ENCODE measurements at places on chromosomes 7 and 10.

- H3K27me3 ChIP-seq: no peaks in the 10 kb centered on the region
- no peak overlapping the region for H3K27ac ChIP-seq
- no peaks in the 10 kb centered on the region for H3K4me1 ChIP-seq
- H3K36me3 ChIP-seq: peaks cover 42% of the 10 kb centered on the region
- no peak overlapping the region for H3K4me3 ChIP-seq
Measured at GRCh38 chr7:152850420-152850819, 90.9 kb downstream of the ACTR3B start.

- H3K27me3 ChIP-seq: peaks cover 2% of the 10 kb centered on the region
- no peak overlapping the region for H3K4me3 ChIP-seq
- no peaks in the 10 kb centered on the region for H3K36me3 ChIP-seq
- no peak overlapping the region for H3K27ac ChIP-seq
- no peaks in the 10 kb centered on the region for H3K4me1 ChIP-seq
- no peak for DNase-seq
Measured at GRCh38 chr10:79910836-79911235, 38.1 kb downstream of the SFTPD start.

- no peaks in the 10 kb centered on the region for H3K4me1 ChIP-seq
- H3K27me3 ChIP-seq: no peaks in the 10 kb centered on the region
- H3K4me3 ChIP-seq: no peak overlapping the region
- H3K36me3 ChIP-seq: peaks cover 33% of the 10 kb centered on the region
Measured at GRCh38 chr10:27513451-27514191, 9.5 kb downstream of the RAB18 start.

DNA sequence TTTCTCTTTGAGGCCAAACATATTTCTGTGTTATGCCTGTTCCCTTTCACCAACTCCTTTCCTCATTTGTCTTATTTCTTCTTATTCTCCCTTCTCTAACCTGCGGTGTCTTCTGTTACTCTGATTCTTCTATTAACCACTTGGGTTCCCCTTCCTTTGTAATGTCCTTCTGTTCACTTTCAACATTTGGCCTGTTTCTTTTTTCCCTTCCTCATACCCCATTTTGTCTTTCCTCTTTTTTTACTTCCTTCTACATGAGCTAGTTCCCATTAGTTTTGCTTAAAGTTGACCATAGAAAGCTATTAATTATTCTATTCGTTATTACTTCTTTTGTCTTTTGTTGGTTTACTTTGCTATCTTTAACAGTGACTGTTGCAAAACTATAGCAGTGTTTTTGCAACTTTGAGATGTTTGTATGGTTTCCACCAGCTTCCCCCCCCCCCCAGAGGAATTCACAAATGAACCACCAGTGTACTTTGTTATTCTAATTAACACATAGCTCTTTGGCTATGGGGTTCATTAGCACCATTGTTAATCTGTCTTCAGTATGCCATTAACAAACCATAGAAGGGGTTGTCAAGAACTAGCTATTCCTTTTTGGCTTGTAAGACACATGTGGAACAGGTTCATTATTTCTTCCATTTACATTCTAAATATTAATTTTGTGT lies 2.9 kb downstream of the LRGUK start:
- peak overlapping the region; percentile 98 for H3K27ac ChIP-seq
- peaks cover 72% of the 10 kb centered on the region for H3K4me1 ChIP-seq
- H3K27me3 ChIP-seq: no peaks in the 10 kb centered on the region
- peaks cover 8% of the 10 kb centered on the region for H3K36me3 ChIP-seq
- DNase-seq: no peak

DNA sequence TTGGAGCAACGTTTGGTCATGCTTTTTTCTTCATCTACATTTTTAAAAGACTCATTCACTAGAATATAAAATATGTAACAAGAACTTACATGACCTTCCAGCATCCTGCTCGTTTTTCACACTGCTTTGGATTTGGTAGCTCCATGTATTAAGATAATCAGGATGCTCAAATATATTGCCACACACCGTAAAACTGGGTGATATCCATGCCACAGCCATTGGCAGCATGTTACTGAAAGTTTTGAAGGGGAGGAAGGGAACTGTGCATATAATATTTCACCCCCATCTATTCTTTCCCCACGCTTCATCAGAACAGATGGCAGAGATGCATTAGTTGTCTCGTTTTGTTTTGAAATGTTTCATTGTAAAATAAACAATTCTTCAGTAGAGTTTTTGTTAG lies 158.2 kb downstream of the RNLS start:
- H3K4me1 ChIP-seq: no peaks in the 10 kb centered on the region
- no peak for DNase-seq
- H3K36me3 ChIP-seq: no peaks in the 10 kb centered on the region
- no peak overlapping the region for H3K27ac ChIP-seq

GRCh38 chr10:660970-661596 lies 28.4 kb downstream of the DIP2C start:
- no peak overlapping the region for H3K4me3 ChIP-seq
- no peaks in the 10 kb centered on the region for H3K27me3 ChIP-seq
- no peak for DNase-seq
- H3K4me1 ChIP-seq: peaks cover 11% of the 10 kb centered on the region

DNA sequence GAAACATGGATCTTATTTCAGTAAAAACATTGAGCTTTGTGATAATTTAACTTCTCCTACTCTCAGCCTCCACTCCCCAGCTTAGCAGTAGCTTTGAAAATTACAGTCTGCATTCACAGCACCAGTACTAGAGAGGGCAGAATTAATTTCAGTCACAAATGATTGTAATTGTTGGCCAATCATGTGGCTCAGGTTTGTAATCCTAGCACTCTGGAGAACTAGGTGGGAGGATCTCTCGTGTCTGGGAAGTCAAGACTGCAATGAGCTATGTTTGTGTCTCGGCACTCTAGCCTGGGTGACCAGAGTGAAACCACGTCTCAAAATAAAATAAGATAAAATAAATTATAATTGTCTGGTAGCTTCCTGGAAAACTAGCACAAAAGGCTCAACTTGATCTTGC lies 620.9 kb downstream of the TNS3 start:
- no peaks in the 10 kb centered on the region for H3K27me3 ChIP-seq
- H3K36me3 ChIP-seq: peaks cover 25% of the 10 kb centered on the region
- no peak for DNase-seq
- H3K4me1 ChIP-seq: no peaks in the 10 kb centered on the region

DNA sequence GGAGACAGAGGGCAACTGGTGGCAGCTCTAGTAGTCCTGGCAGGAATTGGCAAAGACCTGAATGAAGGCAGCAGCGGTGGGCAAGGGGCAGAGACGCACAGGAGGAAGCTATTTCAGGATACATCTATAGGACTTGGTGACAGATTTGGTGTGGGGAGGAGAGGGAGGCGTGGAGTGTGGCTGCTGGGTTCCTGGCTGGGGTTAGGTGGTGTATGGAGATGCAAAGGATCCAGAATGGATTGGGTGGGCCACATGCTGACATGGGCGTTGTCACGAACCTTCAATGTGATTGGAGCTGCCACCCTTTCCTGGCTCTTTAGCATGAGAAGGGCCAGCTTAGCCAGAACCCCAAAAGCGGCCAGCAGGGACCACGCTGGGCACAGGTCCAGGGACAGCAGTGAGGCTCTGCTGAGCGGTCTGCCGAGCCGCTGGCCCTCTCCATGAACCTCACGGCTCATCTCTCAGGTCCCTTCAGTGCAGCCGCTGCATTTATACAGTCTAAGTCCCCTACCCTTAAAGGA lies 10.2 kb upstream of the ADCY1 start:
- DNase-seq: peak; percentile 24
- no peaks in the 10 kb centered on the region for H3K27me3 ChIP-seq
- H3K36me3 ChIP-seq: peaks cover 15% of the 10 kb centered on the region

- peaks cover 2% of the 10 kb centered on the region for H3K36me3 ChIP-seq
- peaks cover 62% of the 10 kb centered on the region for H3K4me1 ChIP-seq
- peak; percentile 64 for DNase-seq
- peak overlapping the region; percentile 73 for H3K4me3 ChIP-seq
- no peak overlapping the region for H3K27ac ChIP-seq
- peaks cover 98% of the 10 kb centered on the region for H3K27me3 ChIP-seq
Measured at GRCh38 chr10:92695679-92696605, 6.2 kb downstream of the HHEX start.

DNA sequence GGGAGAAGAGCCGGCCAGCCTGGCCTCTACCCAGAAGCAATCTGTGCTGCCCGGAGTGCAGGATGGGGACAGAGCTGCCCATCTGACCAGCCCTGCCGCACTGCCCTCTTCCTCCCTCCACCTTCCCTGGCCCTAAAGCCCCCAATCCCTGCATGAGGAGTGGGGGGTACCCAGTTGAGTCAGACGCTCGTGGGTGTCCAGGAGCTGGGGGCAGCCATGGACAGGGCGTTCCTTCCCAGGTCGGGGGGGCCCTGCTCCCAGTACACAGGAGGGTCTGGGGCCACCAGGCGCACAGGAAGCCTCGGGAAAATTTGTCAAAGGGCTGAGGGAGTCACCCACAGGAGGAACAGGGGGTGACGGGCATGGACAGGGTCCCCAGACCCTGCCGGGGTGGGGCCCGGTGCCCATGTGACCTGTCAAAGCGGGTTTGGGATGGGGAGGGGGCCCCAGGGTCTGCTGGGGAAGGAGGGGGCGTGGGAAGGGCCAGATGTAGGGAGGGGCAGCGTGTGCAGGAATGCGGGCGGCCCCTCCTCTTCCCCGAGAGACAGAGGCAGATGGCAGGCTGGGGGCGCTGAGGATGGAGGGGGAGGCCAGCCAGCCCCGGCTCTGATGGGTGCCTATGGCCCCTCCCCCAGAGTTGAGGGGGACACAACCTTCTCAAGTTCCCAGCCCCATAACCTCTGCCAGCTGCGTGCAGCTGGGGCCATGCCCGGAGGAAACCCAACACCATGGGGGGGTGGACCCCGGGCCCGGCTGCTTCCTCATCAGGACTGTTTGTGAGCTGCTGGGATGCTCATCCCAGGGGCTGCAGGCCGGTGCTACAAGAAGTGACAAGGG lies 21.5 kb upstream of the GRIFIN start:
- no peak for DNase-seq
- H3K4me1 ChIP-seq: peaks cover 42% of the 10 kb centered on the region
- peak overlapping the region; percentile 36 for H3K27ac ChIP-seq

GRCh38 chr10:68154211-68154497 lies 44.9 kb downstream of the MYPN start:
- H3K27ac ChIP-seq: peak overlapping the region; percentile 95
- peak overlapping the region; percentile 27 for H3K4me3 ChIP-seq
- DNase-seq: no peak
- H3K4me1 ChIP-seq: peaks cover 49% of the 10 kb centered on the region
- H3K27me3 ChIP-seq: no peaks in the 10 kb centered on the region
- no peaks in the 10 kb centered on the region for H3K36me3 ChIP-seq

DNA sequence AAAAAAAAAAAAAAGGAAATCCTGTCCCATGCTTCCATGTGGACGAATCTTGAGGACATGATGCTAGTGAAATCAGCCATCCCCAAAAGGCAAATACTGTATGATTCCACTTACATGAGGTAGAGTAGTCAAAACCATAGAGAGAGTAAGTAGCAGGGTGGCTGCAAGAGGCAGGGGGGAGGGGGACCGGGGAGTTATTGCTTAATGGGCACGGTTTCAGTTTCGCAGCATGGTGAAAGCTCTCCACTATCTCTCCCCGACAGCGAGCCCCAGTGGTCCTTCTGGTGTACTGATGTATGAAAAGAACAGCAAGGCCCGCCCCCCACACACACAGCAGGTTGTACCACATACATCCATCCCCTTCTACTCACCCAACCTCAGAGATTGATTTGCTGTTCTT lies 32.8 kb downstream of the NOD1 start:
- peaks cover 3% of the 10 kb centered on the region for H3K36me3 ChIP-seq
- H3K27ac ChIP-seq: no peak overlapping the region
- H3K4me1 ChIP-seq: peaks cover 18% of the 10 kb centered on the region
- H3K27me3 ChIP-seq: no peaks in the 10 kb centered on the region

GRCh38 chr10:92240289-92241157 lies 50.4 kb downstream of the CPEB3 start:
- peaks cover 36% of the 10 kb centered on the region for H3K4me1 ChIP-seq
- no peaks in the 10 kb centered on the region for H3K36me3 ChIP-seq
- peaks cover 40% of the 10 kb centered on the region for H3K27me3 ChIP-seq
- DNase-seq: peak; percentile 19

GRCh38 chr10:131926253-131926652 lies 25.4 kb downstream of the PPP2R2D start:
- peak overlapping the region; percentile 89 for H3K27ac ChIP-seq
- no peak overlapping the region for H3K4me3 ChIP-seq
- H3K27me3 ChIP-seq: no peaks in the 10 kb centered on the region
- H3K4me1 ChIP-seq: peaks cover 82% of the 10 kb centered on the region
- peaks cover 9% of the 10 kb centered on the region for H3K36me3 ChIP-seq

DNA sequence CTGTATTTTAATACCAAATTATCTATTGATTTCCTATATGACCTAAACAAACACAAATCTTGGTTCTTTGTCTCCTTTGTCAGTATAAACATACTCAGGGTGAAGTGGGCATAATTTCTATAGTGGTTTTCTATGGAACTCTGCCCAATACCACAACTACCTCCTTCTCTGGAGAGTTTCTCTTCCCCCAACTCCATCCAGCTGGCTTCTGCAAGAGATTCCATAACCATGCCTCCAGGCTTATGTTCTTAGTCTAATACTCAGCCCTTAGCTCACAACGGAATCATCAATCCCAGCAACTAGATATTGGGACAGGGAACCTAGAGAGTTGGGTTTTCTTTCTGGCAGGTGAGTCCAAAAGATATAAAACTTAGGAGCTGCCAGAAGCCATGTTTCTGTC lies 127.3 kb downstream of the TRIL start:
- H3K36me3 ChIP-seq: no peaks in the 10 kb centered on the region
- H3K27me3 ChIP-seq: no peaks in the 10 kb centered on the region
- no peak for DNase-seq
- H3K4me3 ChIP-seq: no peak overlapping the region
- H3K27ac ChIP-seq: no peak overlapping the region

GRCh38 chr10:21330628-21331020 lies 194.9 kb downstream of the SKIDA1 start:
- H3K36me3 ChIP-seq: no peaks in the 10 kb centered on the region
- no peak overlapping the region for H3K27ac ChIP-seq
- H3K27me3 ChIP-seq: no peaks in the 10 kb centered on the region
- H3K4me1 ChIP-seq: peaks cover 29% of the 10 kb centered on the region
